Activated T-helper 1 cell treated with Interleukin-2 at 50 U/mL for 16 hours (primary cell): ENCODE measurements at places on chromosomes 5 and 9.

GRCh38 chr9:136538599-136539426 is 7.0 kb downstream of the NOTCH1 start:
- DNase-seq: peak; percentile 38

- no peak for DNase-seq
These were observed 54.4 kb upstream of the CTSL start for GRCh38 chr9:87671478-87671877.

- no peak for DNase-seq
These were observed 515.8 kb downstream of the KIF4B start for GRCh38 chr5:155529362-155529761.

DNA sequence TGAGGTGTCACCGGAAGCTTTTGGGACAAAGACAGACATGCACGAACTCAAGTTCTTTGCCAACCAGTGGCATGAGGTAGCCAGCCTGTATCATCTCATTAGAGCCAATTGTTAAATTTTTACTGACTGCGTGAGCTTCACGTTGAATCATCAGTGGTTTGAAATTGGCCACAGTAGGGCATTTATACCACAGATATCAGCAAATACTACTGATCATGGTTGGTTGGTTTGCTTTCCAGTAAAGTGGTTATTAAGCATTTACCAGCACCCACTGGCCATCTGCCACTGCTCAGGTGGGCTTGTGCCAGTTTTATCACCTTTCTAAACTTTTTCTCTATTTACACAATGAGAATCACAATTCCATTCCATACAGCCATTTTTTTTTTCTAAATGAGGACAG is 28.4 kb upstream of the SHC3 start:
- no peak for DNase-seq

DNA sequence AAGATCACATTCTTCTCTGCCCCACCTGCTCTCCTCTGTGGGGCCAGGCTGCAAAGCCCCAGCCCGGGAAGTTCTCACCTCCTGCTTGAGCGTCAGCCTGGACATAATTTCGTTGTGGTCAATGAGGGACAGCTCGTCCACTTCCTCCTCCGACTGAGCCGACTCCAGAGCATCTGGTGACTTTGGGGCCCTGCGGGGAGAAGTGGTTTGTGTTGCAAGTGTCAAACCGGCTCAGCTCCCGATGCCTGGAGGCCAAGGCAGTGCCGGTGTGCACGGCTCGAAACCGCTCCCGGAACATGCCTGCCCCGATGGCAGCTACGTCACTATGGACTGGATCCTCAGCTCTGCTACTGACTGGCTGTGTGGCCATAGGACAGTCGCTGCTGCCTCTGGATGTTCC is 52.8 kb downstream of the PRRT1B start:
- no peak for DNase-seq

- no peak for DNase-seq
These were observed 71.7 kb upstream of the TRIO start for GRCh38 chr5:14071433-14071832.

DNA sequence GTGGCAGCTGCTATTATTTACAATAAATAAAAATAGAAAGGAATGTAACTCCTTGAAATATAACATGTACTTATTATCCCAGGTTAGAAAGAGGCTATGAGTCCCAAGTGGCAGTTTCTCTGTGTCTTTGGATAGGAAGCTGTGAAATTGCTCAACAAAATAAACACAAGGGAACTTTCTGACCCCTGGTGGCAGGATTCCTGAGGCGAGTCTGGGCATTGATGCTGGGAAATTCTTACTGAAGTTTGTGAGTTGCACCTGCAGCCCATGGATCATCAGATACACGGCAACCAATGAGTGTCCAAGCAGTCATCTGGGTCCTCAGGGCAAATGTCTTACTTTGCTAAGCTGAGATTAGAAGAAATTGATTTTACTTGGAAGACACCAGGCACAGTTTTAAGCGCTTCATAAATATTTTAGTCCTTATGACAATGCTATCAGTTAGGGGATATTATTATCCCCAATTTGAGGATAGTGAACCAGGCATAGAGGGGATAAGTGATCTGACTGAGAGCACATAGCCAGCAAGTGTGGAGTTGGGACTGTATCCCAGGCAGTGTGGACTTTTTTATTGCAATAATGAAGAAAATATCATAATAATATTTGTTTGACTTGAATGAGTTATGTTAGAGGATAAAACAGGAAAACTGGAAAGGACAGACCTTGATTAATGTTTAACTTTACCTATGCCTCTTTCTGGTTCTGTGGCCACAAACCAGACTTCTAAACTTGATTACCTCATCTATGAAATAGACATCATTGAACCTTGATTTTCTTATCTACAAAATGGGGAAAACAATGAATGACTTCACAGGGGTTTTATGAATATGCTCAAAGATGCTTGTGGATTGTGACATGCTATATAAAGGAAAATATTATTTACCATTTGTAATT is 265.5 kb upstream of the ADAMTSL1 start:
- DNase-seq: no peak

DNA sequence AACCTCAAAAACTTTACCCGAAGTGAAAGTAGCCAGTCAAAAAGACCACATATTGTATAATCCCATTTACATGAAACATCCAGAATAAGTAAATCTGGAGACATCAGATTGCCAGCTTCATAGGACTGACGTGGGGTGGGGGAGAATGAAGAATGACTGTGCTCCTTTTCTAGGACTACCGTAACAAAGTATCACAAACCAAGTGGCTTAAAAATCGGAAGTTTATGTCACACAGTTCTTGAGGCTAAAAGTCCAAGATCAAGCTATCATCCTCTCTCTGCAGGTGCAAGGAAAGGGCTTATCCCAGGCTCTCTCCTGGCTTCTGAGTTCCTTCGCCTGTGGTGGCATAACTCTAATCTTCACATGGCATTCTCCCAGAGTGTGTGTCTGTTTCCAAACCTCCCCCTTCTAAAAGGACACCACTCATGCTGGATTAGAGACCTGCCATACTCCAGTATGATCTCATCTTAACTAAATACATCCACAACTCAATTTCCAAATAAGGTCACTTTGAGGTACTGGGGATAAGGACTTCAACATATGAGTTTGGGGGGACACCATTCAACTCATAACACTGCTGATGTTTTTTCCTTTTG is 25.5 kb downstream of the ADAM19 start:
- DNase-seq: no peak

DNA sequence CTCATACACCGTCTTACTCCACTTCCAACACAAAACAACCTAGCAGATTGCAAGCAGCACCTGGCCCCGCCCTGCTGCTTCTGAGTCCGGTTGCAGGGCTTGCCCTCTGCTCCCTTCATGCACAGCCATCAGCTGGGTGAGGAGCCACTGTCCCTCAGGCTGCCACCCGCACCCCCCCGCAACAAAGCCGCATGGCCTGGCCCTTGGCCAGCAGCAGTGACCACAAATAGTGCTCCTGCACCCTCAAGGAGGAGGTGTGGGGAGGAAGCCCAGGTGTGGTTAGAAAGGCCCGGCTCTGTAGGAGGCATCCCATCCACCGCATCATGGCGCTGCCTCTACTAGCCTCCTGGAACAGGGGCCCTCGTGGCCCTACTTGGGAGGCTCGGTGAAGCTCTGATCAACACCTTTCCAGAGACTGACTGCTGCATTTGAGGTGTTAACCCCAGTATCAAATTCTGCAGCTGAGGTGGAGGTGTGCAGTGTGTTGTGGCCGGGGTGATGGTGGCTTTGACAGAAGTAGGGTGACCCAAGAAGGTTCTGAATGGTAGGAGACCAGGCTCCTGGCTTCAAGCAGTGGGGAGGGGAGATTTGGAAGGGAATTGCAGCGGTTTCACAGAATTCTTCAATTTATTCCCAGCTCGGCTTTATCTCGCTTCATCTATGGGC is 52.7 kb downstream of the WNK2 start:
- DNase-seq: no peak

DNA sequence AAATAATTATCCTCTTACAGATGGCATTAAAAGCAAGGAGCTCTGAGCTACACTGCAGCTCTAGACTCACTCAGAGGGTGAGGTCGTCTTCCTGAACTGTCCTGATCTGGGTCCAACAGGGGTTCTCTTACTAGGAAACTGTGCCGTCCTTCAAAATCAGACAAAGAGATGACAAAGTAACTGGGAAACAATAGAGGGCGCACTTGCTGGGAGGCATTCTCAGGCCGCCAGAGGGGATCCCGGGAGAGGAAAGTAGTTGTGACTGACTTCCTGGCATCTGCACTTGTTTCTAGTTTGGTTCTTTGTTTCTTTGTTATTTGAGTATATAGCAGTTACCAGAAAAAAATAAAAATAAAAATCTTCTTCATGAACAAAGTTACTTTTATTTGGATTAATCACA is 142.9 kb upstream of the MSX2 start:
- DNase-seq: no peak

DNA sequence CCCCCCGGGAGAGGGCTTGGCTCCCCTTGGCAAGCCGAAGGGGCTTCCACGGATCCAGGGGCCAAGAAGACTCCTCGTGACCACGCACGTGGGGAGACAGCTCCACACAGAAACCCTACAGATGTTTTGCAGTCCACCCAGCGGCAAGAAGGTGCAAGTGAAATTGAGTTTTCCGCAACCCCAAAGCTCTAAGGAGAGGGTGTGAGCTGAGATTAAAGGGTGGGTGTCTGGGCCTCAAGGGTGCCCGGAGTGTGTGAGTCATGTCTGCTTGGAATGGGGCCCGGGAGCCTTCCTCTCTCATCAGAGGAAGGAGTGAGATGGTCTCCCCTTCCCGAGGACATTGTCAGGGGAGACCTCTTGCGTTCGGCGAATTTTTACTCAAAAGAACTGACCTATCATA is 79.1 kb downstream of the OLFM1 start:
- DNase-seq: no peak

GRCh38 chr9:106890608-106891007 is 27.6 kb downstream of the ZNF462 start:
- no peak for DNase-seq

DNA sequence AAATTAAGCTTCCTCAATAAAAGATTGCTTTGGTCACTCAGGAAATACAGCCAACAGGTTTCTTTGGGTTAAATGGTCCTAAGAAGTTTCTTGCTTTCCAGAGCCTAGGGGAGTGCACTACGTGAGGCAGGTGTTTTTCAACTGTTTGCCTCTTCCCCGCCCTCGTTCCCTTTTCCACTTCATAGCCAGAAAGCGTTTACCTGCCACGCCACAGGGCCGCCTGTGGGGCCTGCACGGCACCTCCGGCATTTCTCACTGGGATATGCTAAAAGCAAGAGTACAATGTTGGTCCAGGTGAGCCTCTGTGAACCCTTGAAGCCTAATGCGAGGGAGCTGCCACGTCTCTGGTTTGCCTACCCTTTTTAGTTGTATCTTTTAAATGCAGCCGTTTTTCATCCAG is 167.6 kb upstream of the OTULINL start:
- no peak for DNase-seq

- no peak for DNase-seq
These were observed 5.4 kb downstream of the NACC2 start for GRCh38 chr9:136089697-136090045.
